Myocyte (in vitro differentiated cells): ENCODE measurements at places on chromosomes 7 and 10. TPM values are rescaled to one million over a fixed set of nuclear protein-coding genes. Genes with fewer than 3 reads are reported as not detected.
A peak's percentile ranks its signal among the peaks of the same experiment; 100 is the strongest.

- DNase-seq = peak; percentile 20
Observed at GRCh38 chr7:108395426-108395825, 60.8 kb downstream of the NRCAM start.

DNA sequence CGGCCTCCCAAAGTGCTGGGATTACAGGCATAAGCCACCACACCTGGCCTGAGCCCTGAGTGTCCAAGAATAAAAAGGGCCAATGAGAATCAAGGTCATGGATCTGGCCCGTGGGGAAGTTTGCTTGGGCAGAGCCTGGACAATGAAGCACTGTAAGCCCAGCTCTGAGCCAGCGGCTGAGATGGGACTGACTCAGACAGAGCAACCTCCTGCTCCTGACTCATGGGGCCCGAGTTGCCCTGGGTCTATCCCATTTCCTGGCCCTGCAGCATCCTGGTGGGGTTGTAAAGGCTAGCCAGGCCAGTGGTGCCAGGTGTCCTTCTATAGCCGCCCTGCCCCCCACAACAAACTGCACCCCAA, 5.2 kb upstream of the MYH16 start:
- DNase-seq = peak; percentile 71

GRCh38 chr10:98030093-98030821, at the start of gene CRTAC1:
Gene CRTAC1, minus strand, starts transcription at chr10:98030621. Its CDS starts 149 bp downstream, at chr10:98030472.
- DNase-seq = no peak

DNA sequence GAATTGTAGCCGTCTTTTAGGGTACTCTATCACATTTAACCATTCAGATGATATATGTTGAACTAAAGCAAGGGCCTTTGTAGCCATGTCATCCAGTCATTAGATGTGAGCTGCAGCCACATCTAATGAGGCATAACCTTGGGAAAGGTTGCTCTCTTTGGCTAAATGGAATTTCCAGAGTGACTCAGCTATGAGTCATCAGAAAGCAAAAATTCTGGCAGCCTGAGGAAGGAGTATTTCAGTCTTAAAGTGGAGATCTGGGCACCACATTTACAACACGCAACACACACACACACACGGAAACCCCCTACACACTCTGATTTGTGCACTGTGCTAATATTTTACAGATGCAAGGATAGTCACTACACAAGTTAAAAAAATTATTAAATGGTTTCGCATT, 176.9 kb upstream of the ZWINT start:
- DNase-seq = peak; percentile 0

The SEMA3A gene
- 4.4 and 7.7 TPM in 2 replicates for total RNA-seq
